ENCODE measurements at places on chromosomes 12 and 14.

GRCh38 chr12:25054783-25055144 lies 105.9 kb upstream of the BCAT1 start:
- no peak for DNase-seq

GRCh38 chr12:84247931-84248330 lies 664.7 kb downstream of the SLC6A15 start:
- DNase-seq: no peak

DNA sequence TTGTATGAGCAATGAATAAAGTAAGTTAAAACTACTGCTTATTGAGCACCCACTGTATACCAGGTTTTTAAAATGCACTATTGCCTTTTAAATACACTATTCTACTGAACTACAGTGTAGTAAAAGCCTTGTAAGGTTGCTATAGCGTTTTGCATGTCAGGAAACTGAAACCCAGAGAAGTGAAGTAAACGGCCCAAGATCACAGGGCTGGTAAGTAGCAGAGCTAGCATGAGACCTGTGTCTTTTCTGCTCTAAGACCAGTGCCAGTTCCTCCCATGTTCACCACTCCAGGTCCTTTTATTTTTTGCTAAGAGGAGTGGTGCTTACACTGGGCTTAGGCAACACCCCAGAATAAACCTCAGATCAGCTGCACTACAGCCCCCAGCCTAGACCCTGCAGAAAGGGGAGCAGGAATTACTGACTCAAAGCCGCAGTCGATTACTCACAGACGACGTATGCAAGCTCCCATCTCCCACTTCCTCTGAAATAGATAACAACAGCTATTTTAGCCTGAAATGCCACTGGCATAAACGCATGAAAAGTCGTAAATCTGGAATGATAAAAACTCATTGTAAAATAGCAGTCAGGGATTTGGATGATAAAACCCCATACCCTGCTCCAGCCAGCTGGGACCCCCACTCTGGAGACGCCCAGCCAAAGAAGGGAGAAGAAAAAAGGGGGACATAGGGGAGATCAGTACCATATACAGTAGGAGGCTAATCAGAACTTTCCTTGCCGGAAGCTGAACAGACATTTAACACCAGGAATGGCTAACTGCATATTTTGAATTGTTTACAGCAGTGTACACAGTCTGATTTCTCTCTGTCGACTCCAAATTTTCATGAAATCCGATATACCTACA lies 108.3 kb downstream of the NUAK1 start:
- peak; percentile 37 for DNase-seq

GRCh38 chr14:50943943-50944646 lies at the start of gene PYGL:
Gene PYGL, minus strand, starts transcription at chr14:50944483. Its CDS starts 80 bp downstream, at chr14:50944403.
- DNase-seq: peak; percentile 72

GRCh38 chr12:131622422-131622955 lies 88.4 kb upstream of the SFSWAP start:
- DNase-seq: no peak

- DNase-seq: peak; percentile 91
These were observed 28.5 kb downstream of the LGMN start for GRCh38 chr14:92719890-92720323.

DNA sequence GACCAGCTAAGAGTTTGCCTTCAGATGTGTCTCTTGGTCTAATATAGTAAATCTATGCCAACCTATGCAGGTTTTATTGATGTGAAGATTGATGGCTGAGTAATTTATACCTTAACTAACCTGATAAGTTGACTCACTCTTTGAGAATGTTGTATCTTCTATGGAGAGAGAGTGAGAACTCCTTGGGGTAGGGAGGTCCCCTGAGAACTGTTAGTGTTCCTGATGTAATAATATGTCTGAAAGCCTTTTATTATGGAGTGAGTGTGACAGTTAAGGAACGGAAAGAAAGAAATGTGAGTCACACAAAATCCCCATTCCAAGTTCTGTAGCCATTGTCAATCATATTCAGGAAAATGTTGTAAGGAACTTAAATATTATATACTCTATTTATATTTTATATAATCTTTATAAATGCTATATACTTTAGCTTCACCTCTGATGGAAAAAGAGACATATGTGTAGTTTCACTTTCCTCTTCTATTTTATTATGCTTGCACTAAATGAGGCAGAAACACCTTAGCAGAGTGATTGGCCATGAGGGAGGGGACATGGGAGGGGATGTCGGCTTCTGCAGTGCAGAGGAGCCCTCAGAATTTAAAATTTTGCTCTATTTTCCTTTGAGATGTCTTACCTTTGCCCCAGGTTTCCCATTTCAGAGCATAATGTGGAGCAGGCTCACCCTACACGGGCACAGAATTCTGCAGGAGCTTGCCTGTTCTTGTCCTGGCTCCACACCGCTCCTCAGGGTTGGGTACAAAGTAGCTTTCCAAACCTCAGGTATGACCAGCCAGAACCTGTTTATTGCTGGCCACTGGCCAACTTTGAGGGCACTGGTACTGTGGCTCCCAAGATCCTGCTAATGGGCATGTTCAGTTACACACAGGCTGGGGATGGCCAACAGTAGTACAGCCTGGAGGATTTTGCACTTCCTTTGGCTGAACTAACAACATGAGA lies 57.7 kb downstream of the ARF6 start:
- DNase-seq: peak; percentile 91

DNA sequence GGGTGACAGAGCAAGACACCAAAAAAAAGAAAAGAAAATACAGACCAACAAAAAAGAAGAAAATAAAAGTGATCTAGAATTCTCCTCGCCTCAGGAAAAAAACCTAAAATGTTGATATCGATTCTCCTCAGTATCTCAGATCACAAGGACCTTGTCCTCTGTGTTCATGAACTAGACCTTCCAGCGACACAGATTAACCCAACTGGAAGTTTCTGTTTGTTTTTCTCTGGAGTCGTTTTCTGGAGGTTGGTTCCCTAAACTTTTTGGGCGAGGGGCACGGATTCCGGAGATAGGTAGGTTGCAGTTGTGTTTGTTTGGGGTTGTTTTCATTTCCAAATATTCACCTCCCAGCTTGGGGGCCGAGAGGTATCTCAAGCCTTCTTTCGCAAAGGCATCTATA lies 559 bp upstream of the RFC5 start:
- DNase-seq: no peak

DNA sequence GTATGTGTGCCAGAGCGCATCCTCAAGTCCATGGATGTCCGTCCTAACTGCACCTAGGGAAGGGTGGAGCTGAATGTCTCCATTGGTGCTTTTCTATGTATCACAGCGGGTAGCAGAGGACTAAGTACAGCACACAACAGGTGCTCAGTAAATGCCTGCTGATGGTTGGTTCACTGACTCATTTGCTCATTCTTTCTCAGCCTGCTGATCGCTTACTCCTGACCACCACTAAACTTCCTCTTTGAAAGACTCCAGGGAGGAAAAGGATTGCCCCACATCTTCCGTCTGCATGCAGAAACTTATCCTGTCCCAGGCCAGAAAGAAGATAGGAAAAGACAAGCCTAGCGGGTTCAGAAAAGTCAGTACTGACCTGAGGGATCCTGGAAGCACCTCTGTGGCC lies 66.3 kb downstream of the B4GALNT3 start:
- no peak for DNase-seq

DNA sequence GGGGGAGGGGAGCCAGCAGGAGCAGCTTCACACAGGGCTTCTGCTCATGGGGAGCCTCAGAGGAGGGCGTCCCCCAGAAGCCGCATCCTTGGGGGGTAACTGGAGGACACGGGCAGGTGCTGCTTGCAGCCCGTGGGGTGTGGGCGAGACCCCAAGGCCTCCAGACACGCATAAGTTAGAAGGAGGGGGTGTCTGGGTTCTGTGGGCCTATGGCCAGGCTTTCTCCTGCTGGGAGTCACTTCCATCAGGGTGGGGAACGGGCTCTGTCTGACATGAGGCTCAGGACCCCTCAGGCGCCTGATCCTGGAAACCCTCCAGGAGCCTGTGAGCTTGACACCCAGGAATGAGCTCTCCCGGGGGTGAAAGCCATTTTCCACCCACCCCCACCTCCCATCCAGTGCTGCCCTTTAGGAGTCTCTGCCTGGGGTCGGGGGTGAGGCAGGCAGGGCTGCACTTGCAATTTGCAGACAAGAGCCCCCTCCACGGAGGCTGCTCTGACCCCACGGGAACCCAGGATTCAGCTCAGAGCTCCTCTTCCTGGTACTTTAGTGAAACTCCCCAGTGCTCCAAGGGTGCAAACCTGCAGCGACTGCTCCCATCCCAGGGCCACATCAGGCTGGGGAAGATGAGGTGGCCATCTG lies 325.7 kb downstream of the ADGRD1 start:
- DNase-seq: no peak

DNA sequence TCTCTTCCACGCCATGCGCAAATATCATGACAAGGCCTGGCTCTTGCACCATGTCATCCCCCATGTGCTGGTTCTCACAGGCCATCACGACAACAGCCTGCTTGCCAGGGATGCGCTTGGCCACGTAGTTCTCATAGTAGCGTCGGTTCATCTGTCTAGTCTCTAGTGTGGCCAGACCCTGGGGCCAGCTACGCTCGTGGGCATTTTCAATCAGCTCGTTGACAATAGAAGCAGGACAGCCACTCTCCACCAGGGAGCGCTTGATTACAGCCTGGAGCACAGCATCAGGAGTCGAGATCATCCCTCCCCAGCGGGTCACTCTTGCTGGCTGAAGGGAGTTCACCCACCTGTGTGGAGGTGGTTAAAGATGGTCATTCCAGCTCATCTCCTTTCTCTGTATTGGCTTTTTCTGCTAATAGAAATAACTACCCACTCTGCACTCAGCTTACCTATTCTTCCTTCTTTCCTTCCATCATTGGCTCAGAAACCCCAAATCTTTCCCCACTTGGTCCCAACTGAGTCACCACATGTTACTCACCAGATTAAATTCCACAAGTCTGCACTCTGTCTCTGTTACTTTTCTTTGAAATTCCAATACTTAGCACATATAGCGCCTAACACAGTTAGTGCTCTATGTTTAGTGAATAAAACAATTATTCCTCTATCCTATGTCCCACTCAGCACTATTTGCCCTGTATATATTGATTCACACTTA lies 15.1 kb downstream of the RNF41 start:
- DNase-seq: no peak

GRCh38 chr14:74417611-74418010 lies 8.4 kb downstream of the SYNDIG1L start:
- DNase-seq: no peak

DNA sequence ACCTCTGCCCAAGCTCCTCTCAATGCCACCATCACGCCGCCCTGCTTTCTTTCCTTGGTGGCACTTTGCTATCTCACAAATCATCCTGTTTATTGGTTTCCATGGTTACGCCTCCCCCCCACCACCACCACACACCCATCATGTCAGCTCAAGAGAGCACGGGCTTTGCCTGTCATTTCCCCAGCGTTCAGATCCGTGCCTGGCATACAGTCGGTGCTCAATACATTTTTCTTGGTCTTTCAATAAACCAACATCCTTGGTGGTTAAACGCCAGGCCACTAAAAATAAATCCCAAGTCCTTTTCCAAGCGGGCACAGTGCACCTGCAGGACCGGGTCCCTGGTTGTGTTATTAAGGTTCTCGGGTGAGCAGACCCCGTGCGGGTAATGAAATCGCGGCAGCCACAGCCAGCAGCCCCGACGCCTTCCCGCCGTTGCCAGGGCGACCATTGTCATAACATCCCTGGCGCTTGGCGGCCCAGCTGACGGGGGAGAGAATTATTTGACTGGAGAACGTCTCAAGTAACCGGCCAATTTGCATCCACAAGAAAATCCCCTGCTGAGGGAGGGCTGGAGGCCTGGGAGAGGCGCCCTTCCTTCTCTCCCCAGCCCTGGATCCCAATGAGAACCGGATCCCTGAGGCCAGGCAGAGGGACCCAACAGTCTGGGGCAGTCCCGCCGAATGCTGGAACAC lies 92.9 kb downstream of the KSR2 start:
- no peak for DNase-seq

GRCh38 chr12:109126784-109127183 lies 10.4 kb downstream of the ACACB start:
- DNase-seq: no peak

- DNase-seq: no peak
These were observed 259.3 kb downstream of the ADAMTS20 start for GRCh38 chr12:43292699-43293098.

- DNase-seq: no peak
These were observed 277.9 kb downstream of the IPO8 start for GRCh38 chr12:30417697-30418231.

GRCh38 chr12:128033473-128033872 lies 233.5 kb upstream of the TMEM132C start:
- no peak for DNase-seq

- DNase-seq: no peak
These were observed 96.8 kb downstream of the IPO8 start for GRCh38 chr12:30598889-30599288.

DNA sequence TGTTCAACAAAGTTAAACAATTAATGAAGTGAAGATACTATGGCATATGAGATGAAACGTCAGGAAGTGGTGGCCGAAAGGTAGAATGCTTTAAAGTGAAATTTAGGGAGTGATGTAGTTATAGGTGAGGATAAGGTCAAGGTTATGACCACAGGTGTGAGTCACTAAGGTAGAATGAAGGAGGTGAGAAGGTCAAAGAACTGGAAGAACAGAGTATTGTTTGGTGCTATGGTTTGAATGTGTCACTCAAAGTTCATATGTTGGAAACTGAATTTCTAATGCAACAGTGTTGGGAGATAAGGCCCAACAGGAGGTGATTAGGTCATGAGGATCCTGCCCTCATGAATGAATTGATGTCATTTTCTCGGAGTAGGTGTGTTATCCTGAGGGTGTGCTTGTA lies 293.6 kb downstream of the NELL2 start:
- no peak for DNase-seq

DNA sequence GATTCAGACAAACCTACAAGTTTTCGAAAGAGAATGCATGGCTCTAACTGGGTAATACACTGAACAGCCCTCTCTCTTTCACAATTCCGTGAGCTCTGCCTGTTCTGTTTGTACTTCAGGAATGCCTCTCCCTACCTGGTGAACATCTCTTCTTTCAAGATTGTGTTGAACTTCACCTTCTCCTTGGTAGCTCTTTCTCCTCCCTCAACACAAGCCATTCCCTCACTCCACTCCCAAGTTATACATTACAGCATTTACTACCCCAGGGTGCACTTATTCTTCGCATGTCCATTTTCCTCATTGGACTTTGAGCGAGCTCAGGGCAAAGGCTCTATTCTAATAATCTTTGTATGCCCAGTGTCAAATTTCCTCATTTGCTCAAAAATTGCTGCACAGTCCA lies 28.3 kb downstream of the NRDE2 start:
- DNase-seq: no peak

DNA sequence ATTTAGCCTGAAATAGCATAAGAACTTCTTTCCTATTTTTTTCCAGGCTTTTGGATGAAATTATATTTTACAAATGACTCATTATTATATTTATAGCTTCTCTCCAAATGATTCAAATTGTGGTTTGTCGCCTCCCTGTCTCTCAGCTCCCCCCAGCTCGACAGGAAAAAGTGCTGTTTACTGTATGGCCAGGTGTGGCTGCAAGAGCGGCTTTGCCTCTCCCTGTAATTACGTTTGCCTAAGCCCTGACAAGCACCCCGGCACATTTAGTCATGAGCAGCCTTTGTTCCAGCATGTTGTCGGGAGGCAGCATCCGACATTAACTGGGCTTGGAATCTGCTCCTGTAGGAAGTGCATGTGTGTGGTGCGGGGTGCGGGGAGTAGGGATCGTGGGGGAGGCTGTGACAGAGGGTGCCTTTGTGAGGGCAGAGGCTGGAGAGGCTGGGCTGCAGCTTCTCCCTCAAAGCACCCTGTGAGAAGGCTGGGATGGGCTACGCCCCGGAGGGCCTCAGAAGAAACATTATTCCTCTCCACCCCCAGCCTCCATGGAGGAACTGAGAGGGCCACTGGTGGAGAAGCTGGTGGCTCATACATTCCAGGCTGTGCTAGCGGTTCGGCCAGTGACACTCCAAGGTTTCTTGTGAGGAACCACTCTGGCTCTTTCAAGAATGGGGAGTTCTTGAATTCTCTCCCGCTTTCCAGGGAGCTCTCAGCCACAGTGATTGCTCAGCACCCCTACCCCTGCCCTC lies 42.1 kb upstream of the CTDSP2 start:
- peak; percentile 72 for DNase-seq
